ENCODE measurements at places on chromosomes 12 and 14. TPM values are rescaled to one million over a fixed set of nuclear protein-coding genes. Genes with fewer than 3 reads are reported as not detected.

GRCh38 chr12:56723352-56723751 lies 1.7 kb downstream of the NACA start:
- peak overlapping the region; percentile 97 for H3K27ac ChIP-seq
- H3K27me3 ChIP-seq = no peaks in the 10 kb centered on the region
- peak overlapping the region; percentile 91 for H3K4me3 ChIP-seq
- DNase-seq = no peak
- H3K4me1 ChIP-seq = peaks cover 45% of the 10 kb centered on the region

DNA sequence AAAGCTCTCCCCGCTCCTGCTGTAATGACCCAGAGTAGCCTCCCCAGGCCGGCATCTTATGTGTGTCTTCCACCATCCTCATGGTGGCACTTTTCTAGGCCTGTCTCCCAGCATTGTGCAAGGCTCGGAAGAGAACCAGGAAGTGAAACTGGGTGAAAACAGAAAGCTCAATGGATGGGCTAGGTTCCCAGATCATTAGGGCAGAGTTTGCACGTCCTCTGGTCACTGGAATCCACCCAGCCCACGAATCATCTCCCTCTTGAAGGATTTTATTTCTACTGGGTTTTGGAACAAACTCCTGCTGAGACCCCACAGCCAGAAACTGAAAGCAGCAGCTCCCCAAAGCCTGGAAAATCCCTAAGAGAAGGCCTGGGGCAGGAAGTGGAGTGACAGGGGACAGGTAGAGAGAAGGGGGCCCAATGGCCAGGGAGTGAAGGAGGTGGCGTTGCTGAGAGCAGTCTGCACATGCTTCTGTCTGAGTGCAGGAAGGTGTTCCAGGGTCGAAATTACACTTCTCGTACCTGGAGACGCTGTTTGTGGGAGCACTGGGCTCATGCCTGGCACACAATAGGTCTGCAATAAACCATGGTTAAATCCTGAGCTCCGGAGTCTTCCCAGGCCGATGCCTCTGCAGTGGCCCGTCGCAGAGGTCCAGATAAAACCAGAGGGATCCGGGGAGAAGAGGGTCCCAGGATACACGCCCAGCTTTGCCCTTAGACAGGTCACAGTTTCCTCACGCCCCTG lies 15.6 kb downstream of the ACVRL1 start:
- DNase-seq = peak; percentile 27
- no peaks in the 10 kb centered on the region for H3K36me3 ChIP-seq
- H3K4me1 ChIP-seq = peaks cover 5% of the 10 kb centered on the region
- no peak overlapping the region for H3K4me3 ChIP-seq
- no peaks in the 10 kb centered on the region for H3K27me3 ChIP-seq

Gene DPY19L2
- total RNA-seq = not detected

GRCh38 chr12:2161473-2161872 lies 108.7 kb downstream of the CACNA1C start:
- DNase-seq = no peak
- H3K27ac ChIP-seq = no peak overlapping the region
- H3K4me1 ChIP-seq = no peaks in the 10 kb centered on the region
- H3K4me3 ChIP-seq = no peak overlapping the region
- no peaks in the 10 kb centered on the region for H3K27me3 ChIP-seq

DNA sequence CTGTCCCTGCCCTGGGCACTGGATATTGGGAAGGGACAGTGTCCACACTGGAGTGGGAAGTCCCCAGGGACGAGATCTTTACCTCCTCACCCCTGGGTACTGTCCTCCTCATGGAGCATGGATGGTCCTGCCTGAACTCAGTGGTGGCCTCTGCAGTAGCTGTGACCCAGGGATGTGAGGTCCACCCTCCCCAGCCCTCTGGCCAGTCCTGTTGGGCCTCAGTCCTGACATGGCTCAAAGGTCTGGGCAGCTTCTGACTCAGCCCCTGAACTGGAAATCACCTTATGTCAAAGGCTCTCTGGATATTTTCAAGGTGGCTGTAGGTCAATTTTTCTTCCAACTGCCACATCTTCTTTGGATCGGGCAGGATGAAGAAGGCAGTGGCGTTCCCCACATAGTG lies 24.4 kb downstream of the SERPINA1 start:
- peaks cover 11% of the 10 kb centered on the region for H3K4me1 ChIP-seq
- H3K36me3 ChIP-seq = no peaks in the 10 kb centered on the region
- no peak for DNase-seq
- H3K27me3 ChIP-seq = no peaks in the 10 kb centered on the region

Gene FGF6
- not detected for total RNA-seq

- no peak for DNase-seq
- H3K27ac ChIP-seq = no peak overlapping the region
- H3K27me3 ChIP-seq = no peaks in the 10 kb centered on the region
- no peaks in the 10 kb centered on the region for H3K36me3 ChIP-seq
Measured at GRCh38 chr12:92462527-92462926, 240.3 kb upstream of the PLEKHG7 start.

DNA sequence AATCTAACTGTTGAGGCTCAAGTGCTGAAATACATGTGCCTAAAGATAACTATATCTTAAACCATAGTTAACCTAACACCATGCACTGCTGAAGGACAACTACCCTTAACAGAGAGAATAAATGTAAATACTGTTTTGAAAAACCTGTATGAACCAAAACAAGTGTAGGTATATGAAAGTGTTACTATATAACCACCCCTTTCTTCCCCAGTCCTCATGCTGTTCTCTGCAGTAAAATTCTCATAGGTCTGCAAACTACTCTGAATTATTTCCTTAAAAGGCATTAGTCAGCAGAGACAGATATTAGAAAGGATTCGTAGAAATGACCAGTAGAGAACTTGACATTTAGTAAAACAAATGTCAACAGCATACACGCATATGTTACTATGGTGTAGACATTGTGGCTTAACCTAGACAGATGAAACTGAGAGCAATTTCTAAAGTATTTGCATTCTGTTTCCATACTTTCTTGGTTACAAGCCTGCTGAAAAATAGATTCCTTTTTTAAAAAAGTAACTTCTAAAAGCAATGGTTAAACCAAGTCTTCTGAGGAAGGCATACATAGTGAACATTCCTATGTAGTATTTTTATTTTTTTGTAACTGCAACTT lies 13.9 kb downstream of the CSRP2 start:
- peaks cover 7% of the 10 kb centered on the region for H3K36me3 ChIP-seq
- DNase-seq = no peak
- no peak overlapping the region for H3K4me3 ChIP-seq
- no peaks in the 10 kb centered on the region for H3K27me3 ChIP-seq

Gene CLEC1A
- total RNA-seq = not detected

DNA sequence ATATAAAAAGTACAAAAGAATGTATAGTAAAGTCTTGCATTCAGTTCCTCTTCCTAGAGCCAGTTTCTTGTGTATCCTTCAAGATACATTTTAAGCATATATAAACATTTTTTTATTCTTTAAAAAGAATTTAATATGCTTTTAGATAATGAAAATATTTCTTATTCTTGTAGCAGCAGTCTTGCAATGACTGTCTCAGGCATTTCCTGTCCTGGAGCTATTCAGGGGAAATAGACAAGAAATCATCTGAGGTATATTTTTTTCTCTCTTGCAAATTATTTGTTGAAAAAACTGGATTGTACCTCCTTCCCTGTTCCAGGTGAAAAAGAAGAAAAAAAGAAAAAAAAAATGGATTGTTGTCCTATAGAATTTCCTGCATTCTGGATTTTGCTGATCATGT lies 17.0 kb upstream of the ERBB3 start:
- no peaks in the 10 kb centered on the region for H3K36me3 ChIP-seq
- no peak overlapping the region for H3K4me3 ChIP-seq
- no peaks in the 10 kb centered on the region for H3K27me3 ChIP-seq
- DNase-seq = no peak

DNA sequence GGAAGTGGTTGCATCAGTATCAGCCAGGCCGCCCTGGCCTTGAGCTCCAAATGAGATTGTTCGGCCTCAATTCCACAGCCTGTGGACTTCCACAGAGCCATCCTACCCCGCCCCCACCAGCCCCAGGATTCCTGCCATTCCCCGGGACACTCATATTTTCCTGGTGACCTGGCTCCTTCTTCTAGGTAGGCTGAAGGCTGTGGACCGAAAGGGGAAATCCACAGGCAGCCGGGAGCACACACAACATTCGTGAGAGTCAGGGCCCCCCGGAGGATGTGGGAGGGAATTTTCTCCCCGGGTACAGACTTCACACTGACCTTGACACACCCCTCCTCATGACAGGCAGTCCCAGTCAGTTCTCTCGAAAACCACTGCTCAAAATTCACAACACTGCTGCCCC lies 39.9 kb downstream of the RIN3 start:
- H3K36me3 ChIP-seq = peaks cover 17% of the 10 kb centered on the region
- H3K4me1 ChIP-seq = peaks cover 10% of the 10 kb centered on the region
- H3K27ac ChIP-seq = no peak overlapping the region
- H3K4me3 ChIP-seq = no peak overlapping the region
- H3K27me3 ChIP-seq = no peaks in the 10 kb centered on the region

DNA sequence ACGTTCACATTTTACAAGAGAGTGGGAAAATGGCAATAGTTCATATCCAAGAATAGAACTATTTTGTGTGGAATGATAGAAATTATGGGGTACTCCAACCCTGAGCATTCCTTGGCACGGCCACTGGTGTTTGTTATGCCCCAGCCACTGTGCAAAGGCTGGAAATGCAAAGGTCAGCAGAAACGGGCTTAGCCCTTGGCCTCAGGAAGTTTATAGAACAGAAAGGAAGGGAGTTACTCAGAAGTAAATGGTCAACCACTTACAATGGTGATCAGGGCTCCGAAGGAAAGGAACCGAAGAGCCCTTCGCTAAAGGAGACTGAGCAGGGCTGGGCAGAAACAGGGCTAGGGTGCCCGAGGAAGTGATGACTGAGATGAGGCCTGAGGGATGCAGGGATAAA lies 45.1 kb downstream of the KICS2 start:
- H3K36me3 ChIP-seq = no peaks in the 10 kb centered on the region
- DNase-seq = no peak
- H3K27ac ChIP-seq = no peak overlapping the region
- no peaks in the 10 kb centered on the region for H3K27me3 ChIP-seq
- H3K4me3 ChIP-seq = no peak overlapping the region

GRCh38 chr12:82675246-82675645 lies 11.5 kb upstream of the TMTC2 start:
- no peaks in the 10 kb centered on the region for H3K27me3 ChIP-seq
- no peaks in the 10 kb centered on the region for H3K4me1 ChIP-seq
- H3K36me3 ChIP-seq = no peaks in the 10 kb centered on the region
- no peak for DNase-seq
- H3K4me3 ChIP-seq = no peak overlapping the region

DNA sequence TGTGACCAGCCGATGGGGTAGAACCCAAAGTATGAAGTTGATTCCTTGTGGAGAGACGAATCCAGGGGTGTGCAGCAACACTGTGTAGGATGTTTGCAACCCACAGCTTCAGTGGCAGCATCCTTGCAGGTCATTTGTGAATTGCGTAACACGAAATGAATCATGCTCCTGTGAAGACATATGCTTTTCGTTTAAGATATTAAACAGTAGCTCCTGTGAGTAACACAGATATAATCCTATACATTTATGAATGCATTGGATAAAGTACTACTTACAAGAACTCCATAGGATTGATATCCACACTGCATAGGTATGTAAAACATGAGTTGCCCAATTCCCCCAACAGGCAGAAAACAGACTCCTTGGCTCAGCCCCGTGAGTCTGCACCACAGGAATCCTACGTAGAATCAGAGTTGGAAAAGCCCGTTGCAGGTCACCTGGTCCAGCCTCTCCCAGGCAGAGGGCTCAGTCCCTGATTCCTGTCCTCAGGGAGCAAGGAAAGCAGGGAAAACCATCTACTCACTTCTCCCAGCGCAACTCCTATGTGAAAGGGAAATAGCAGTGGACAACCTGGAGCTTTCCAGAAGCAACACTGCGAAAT lies 75.8 kb downstream of the GPATCH2L start:
- H3K4me3 ChIP-seq = no peak overlapping the region
- H3K4me1 ChIP-seq = peaks cover 8% of the 10 kb centered on the region
- peaks cover 7% of the 10 kb centered on the region for H3K36me3 ChIP-seq
- peak; percentile 86 for DNase-seq
- no peak overlapping the region for H3K27ac ChIP-seq

DNA sequence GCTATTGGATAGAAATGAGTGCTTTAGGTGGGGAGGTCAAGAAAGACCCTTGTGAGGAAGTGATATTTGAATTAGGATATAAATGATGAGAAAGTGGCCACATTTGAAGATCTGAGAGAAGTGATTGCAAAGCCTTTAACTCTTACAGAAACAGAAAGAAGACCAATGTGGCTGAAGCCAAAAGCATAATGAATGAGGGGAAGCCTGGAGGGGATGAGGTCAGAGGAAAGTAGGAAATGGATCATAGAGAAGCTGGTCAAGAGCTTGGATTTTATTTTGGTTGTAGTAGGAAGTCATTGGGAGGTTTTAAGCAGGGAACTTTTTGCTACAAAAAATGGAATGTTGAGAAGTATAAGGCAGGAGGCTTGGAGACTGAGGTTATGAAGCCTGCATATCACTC lies 3.5 kb upstream of the GYS2 start:
- H3K27me3 ChIP-seq = no peaks in the 10 kb centered on the region
- no peaks in the 10 kb centered on the region for H3K36me3 ChIP-seq
- H3K4me3 ChIP-seq = no peak overlapping the region
- no peak for DNase-seq

- peaks cover 6% of the 10 kb centered on the region for H3K4me1 ChIP-seq
- H3K27ac ChIP-seq = no peak overlapping the region
- H3K27me3 ChIP-seq = no peaks in the 10 kb centered on the region
Measured at GRCh38 chr12:112148031-112148513, 22.7 kb downstream of the TRAFD1 start.

GRCh38 chr12:32312049-32312670 lies 87.2 kb upstream of the FGD4 start:
- peak overlapping the region; percentile 68 for H3K27ac ChIP-seq
- H3K27me3 ChIP-seq = no peaks in the 10 kb centered on the region
- H3K4me1 ChIP-seq = peaks cover 7% of the 10 kb centered on the region
- H3K4me3 ChIP-seq = no peak overlapping the region
- peak; percentile 68 for DNase-seq

Data from MCF 10A (cell line).